ENCODE measurements at places on chromosomes 2 and 18. TPM values are rescaled to one million over a fixed set of nuclear protein-coding genes. Genes with fewer than 3 reads are reported as not detected.

MEP1B gene
- not detected for total RNA-seq

UPP2 gene
- total RNA-seq: not detected

ALMS1 gene
- total RNA-seq: 14.4 TPM

PAX3 gene
- not detected for total RNA-seq

CPO gene
- under 0.01 TPM for total RNA-seq

B3GNT2 gene
- 27.1 TPM for total RNA-seq

ICA1L gene
- 2.8 TPM for total RNA-seq

MAP2 gene
- total RNA-seq: 5.2 TPM
